ENCODE measurements at places on chromosomes 16 and 17.

DNA sequence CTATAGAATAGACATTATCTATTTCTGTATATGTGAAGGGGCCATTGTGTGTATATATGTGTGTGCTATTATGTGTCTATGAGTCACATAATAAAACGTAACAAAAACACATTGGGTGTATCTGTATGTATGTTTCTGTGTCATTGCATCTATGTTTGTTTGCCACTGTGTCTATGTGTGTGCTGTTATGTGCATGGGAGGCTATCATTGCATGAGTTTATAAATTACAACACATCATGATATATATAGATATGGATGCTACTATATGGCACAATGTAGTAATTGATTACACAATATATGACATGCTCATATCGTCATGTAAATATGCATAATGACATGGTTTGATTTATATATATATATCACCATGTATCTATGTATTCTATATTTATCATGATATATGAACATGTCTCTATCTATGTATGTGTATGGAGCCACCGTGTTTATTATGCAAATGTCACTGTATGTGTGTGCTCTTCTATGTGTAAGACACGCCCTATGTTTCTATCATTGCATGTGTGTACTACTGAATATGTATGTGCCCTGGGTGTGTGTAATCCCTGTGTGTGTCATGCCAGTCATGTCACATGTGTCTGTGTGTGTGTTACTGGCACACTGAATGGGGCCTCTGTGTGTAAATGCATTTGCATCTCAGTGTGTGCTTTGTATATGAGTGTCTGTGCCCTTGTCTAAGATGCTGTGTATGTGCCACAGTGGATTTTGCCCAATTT is 1.4 kb upstream of the TSPOAP1 start:
- no peak for DNase-seq

DNA sequence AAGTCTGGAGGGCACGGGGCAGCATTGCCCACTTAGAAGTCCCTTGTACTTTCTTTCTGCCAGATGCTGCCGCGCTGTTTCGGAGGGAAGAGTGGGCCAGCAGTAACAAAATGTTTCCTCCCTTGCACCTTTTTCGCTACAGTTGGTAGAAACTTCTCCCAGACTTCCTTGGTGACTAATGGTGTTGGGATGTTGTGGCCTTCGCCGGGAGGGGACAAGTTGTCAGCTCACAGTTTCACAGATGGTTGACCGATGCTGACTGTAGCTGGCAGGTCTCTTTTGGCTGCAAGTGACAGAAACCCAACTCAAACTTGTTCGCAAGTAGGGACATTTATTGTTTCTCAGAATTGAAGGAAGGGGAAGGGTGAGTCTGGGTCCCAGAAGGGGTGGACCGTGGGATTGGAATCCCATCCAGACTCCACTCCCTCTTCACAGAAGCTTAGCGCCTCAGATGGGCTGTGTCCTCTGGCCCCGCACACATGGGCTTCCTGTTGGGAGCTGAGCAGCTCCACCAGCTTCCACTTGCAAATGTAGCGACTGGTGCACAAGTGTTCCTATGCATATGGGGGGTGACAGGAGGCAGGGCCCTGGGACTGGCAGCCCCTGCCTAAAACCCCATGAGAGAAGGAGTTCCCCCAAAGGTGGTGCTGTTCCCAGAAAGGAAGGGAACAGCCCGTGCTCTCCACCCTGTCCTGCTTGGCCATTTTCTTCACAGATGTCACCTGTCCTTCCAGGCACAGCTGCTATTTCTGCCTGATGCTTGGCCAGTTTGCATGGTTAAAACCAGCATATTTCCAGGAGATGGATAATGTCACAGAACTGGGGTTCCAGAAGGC is 30.9 kb upstream of the RPRML start:
- DNase-seq: no peak

DNA sequence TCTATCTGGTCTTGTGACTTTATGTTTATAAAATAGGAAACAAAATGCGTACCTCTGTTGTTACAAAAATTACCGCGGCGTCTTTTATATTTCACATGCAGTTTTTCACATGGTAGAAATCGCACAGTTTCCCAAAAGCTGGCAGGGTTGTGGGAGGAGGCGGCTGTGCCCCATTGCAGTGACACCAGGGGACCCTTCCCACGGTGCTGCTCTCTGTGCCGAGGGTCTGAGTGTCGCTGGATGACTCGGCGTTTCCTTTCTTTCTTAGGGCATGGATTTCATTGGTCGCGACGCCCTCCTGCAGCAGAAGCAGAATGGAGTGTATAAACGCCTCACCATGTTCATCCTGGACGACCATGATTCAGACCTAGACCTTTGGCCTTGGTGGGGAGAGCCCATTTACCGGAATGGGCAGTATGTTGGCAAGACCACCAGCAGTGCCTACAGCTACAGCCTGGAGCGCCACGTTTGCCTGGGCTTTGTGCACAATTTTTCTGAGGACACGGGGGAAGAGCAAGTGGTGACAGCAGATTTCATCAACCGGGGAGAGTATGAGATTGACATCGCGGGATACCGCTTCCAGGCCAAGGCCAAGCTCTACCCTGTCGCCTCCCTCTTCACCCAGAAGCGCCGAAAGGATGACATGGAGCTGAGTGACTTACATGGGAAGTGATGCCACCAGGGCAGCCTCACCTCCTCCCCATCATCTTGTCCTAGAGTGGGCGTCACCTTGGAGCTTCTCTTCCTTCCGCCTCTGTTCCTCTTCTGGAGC is 17.2 kb upstream of the CLEC18C start:
- no peak for DNase-seq

DNA sequence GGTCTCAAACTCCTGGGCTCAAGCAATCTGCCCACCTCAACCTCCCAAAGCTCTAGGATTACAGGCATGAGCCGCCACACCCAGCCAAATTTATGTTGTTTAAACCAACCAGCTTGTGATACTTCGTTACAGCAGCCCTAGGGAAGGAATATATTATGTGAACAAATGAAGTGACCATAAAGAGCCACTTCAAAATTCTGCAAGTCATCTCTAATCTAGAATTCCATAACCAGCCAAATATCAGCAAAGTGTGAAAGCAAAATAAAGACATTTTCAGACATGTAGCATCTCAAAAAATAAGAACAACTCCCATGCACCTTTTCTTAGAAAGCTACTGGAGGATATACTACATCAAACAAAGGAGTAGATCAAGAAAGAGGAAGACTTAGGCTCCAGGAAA is 36.0 kb downstream of the AIPL1 start:
- DNase-seq: no peak

GRCh38 chr17:6474376-6474775 is 30.1 kb downstream of the PIMREG start:
- no peak for DNase-seq

GRCh38 chr16:72172105-72173034 is at the start of gene PMFBP1:
Gene PMFBP1 (minus strand): TSS chr16:72172155. CDS start chr16:72171208, 947 bp downstream.
- DNase-seq: peak; percentile 19

GRCh38 chr16:86443508-86444147 is 66.7 kb upstream of the FOXF1 start:
- no peak for DNase-seq

Data from stimulated activated CD8-positive, alpha-beta memory T cell treated with anti-CD3 and anti-CD28 coated beads, Interleukin-15, amount 100 ng/mL, for 48 hours (primary cell).